ENCODE measurements at places on chromosomes 4 and X. TPM values are rescaled to one million over a fixed set of nuclear protein-coding genes. Genes with fewer than 3 reads are reported as not detected.

DNA sequence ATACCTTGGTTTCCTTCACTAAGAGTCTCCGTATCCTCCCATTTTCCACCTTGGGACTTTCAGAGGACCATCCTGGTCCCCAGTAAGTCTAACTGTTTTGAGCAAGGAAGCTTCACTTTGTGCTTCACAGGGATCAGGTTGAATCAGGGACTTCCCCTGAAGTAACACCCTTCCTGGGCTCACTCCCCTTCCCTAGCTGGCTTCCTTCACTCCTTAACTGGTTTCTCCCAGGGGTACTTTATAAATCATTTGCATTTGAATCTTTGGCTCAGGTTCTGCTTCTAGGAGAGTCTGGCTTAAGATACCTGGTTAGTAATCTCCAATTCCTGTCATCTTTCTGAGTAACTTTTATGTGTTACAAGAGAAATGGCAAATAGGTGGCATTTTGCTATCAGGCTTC is 24.5 kb upstream of the GRIA2 start:
- H3K27ac ChIP-seq = no peak overlapping the region
- DNase-seq = no peak
- no peaks in the 10 kb centered on the region for H3K36me3 ChIP-seq

DNA sequence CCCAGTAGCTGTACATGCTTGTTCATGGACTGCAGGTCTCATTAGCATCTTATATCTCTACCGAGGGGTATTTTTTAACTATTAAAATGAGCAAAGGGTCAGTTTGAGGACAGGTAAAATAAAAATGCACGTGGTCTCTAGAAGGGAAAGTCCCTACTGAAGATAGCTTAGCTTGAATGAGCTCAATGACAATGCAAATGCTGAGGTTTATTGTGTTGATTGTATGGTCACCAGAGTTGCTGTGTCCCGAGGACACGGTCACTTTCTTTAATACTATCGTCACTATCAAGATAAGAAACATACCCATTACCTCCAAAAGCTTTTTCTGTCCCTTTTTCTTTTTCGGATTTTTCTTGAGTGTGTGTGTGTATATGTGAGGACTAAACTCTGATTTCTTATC is 250.5 kb upstream of the PRKX start:
- H3K4me3 ChIP-seq = no peak overlapping the region
- no peaks in the 10 kb centered on the region for H3K4me1 ChIP-seq
- no peak overlapping the region for H3K27ac ChIP-seq
- DNase-seq = no peak
- no peaks in the 10 kb centered on the region for H3K27me3 ChIP-seq

The CSAG1 gene
- total RNA-seq = not detected

The CSAG3 gene
- total RNA-seq = not detected

DNA sequence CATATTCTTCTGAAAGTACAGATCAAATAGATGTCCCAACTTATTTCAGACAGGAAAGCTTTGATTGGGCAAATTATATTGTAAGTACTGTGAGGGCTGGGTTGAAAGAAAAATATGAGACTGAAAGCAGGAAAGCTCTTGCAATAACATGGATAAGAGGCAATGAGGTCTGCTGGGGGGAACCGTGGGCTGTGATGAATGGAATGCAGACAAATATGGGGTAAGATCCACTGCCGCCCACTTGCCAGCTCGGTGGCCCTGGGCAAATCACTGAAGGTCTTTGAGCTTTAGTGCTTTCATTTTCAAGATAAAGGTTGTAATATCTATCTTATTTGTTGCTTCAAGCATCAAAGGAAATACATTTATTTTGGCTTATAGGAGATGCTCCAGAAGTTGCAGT is 51.0 kb downstream of the AGA start:
- DNase-seq = no peak
- no peaks in the 10 kb centered on the region for H3K36me3 ChIP-seq
- H3K27me3 ChIP-seq = no peaks in the 10 kb centered on the region
- no peak overlapping the region for H3K4me3 ChIP-seq
- no peak overlapping the region for H3K27ac ChIP-seq

Data from naive thymus-derived CD4-positive, alpha-beta T cell (primary cell).